Effector memory CD8-positive, alpha-beta T cell (primary cell): ENCODE measurements at places on chromosomes 12 and 14.
A peak's percentile ranks its signal among the peaks of the same experiment; 100 is the strongest.

- peaks cover 27% of the 10 kb centered on the region for H3K4me1 ChIP-seq
- no peak for DNase-seq
- no peaks in the 10 kb centered on the region for H3K27me3 ChIP-seq
- H3K36me3 ChIP-seq = peaks cover 39% of the 10 kb centered on the region
- H3K4me3 ChIP-seq = no peak overlapping the region
Measured at GRCh38 chr14:61322799-61323290, 1.5 kb downstream of the PRKCH start.

DNA sequence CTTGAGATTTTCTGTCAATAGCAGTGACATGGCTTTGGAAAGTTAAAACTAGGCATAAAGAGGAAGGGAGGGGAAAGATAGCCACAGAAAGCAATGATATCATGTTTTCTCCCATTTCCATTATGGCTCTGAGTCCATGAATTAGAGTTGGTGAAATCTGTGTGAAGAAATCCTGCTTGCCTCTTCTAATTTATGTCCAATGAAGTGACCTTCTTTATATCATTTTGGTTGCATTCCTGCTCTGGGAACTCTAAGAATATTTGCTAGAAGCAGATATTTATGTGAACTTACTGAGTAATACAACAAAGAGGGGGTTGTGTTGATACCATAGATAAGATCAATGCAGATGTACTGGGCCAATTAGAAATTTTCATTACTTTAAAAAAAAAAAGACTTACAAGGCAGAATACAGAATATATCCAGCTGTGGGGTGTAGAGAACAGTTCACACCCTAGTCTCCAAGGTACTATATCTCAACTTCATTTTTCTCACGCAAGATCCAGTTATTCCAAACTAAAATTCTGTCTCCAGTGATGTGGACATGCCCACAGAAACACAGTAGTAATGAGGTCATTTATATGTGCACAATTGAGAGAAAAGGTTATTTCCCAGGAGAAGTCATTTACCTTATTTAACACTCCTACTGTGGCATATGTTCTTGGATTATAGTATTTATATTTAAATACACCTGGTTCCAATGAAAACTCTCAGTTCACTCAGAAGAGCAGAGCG lies 51.5 kb upstream of the KCNJ8 start:
- no peak overlapping the region for H3K4me3 ChIP-seq
- H3K4me1 ChIP-seq = no peaks in the 10 kb centered on the region
- no peaks in the 10 kb centered on the region for H3K36me3 ChIP-seq
- no peak for DNase-seq

- no peaks in the 10 kb centered on the region for H3K36me3 ChIP-seq
- no peak overlapping the region for H3K27ac ChIP-seq
- peaks cover 55% of the 10 kb centered on the region for H3K27me3 ChIP-seq
- H3K4me1 ChIP-seq = no peaks in the 10 kb centered on the region
Measured at GRCh38 chr12:47017901-47018475, 61.4 kb upstream of the PCED1B start.

- peaks cover 16% of the 10 kb centered on the region for H3K27me3 ChIP-seq
- H3K4me3 ChIP-seq = no peak overlapping the region
- peaks cover 4% of the 10 kb centered on the region for H3K4me1 ChIP-seq
- no peak overlapping the region for H3K27ac ChIP-seq
Measured at GRCh38 chr12:125145196-125145595, 80.0 kb downstream of the AACS start.

DNA sequence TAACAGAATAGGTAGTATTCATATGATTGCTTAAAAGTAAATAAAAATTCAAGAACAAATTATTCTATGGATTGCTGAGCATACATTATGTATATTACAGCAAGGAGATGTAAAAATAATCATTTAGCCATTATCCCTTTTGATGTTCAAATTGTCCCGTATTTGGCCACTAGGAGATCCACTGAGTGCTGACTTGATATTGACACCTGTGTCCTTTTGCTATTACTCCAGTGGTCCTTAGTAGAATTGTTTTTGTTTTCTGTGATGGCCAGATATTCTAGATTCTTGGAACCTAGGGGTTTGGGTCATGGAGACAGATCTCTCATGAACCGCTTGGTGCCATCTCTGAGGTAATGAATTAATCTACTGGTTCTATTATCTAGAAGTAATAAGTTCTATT lies 16.8 kb downstream of the ERO1A start:
- peak overlapping the region; percentile 2 for H3K27ac ChIP-seq
- H3K4me1 ChIP-seq = peaks cover 5% of the 10 kb centered on the region
- no peak overlapping the region for H3K4me3 ChIP-seq
- no peaks in the 10 kb centered on the region for H3K27me3 ChIP-seq
- DNase-seq = no peak
